ENCODE measurements at places on chromosomes 5 and 9.

DNA sequence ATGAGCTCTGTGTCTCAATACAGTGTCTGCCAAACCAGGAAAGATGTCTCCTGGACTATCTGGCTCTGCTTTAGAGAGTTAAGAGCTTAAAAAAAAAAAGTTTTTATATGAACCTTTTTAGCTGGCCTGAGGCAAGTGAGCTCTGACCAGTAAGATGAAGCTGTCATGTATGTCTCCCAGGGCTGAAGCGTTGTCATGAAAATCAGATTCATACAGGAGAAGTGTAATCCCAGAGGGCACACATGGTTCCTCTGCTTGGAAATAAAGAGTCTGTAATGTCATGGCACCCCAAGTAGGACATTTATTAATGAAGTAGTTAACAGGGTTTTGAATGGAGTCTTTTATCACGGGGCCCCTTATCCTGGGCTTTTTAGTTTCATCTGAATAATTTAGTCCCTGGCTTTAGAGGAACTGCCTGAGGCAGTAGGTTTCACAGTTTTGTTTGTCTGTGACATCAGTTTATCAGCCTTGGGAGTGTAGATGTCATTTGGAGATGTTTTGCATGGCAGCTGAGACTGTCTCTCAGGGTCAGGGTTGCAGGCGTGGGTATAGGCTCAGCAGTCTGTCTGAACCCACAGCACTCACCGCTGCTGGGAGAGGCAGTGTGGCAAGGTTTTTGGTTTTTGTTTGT, 223.3 kb downstream of the DIRAS2 start:
- DNase-seq, result no peak

DNA sequence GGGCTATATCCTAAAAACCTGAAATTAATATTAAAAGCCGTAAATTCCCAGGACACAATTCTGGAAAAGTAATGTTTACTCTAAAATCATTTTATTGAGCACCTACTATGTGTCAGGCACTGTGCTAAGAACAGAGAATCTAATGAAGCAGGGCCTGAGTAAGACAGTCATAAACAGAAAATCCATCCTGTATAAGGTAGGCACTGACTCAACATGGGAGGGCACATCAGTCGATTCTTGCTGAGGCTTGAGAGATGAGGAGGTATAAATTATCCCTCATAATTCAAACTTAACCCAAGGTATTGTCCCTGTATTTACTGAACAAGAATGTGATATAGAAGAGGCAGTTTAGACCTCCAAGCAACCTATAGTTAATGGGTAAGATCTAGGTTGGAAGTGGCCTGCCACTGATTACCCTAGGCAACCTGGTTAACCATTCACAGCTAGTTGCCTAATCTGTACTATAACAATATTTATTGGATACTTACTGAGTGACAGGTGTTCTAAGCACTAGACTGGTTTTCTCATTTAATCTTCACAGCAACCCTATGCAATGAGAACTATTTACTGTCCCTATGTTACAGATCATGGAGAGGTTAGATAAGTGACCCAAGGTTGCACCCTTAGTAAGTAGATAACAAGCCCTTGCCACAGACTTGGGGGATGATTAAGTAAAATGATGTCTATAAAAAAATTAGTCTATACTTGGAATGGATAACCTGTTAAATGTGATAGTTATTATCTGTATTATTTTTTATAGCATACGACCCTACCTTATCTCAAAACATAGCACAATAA, 317.7 kb downstream of the PDE4D start:
- no peak for DNase-seq

- no peak for DNase-seq
Measured at GRCh38 chr9:73137914-73138313, 13.8 kb upstream of the ANXA1 start.

DNA sequence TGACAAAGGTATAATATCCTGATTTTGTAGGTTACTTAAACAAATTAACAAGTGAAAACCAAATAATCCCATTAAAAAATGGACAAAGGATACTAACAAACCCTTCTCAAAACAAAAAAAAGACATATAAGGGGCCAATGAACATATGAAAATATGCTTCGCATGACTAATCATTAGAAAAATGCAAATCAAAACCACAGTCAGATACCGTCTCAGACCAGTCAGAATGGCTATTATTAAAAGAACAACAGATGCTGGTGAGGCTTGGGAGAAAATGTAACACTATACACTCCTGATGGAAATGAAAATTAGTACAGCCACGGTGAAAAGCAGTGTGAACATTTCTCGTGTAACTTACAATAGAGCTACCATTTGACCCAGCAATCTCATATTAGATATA, 1542.2 kb upstream of the CDH9 start:
- no peak for DNase-seq

DNA sequence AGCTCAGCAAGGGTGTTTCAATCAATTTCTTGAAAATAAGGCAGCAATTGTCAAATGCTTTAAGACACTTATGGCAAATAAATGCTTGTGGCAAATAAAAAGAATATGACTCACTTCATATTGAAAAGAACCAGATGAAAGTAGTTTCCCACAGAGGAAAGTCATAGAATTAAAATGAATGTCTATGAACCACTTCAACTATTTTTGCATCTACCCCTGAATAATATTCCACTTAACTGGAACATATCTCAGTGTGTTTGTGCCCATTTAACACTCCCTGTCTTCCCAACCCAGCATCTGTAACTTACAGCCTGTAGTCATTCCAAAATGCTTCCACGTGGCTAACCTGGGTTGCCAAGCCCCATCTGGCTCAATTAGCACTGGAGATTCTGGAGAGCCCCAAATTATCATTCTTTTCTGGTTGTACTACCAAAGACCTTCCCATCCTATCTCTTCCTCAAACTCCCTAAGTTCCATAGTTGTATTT, 84.7 kb downstream of the FEM1C start:
- no peak for DNase-seq

GRCh38 chr5:171966270-171966669, 40.2 kb downstream of the FBXW11 start:
- DNase-seq, result no peak

GRCh38 chr5:154701181-154701580, 54.0 kb upstream of the LARP1 start:
- no peak for DNase-seq

GRCh38 chr5:150774145-150774544, 4.4 kb upstream of the SMIM3 start:
- DNase-seq, result no peak

- no peak for DNase-seq
Measured at GRCh38 chr9:37679649-37680402, 29.1 kb downstream of the FRMPD1 start.

DNA sequence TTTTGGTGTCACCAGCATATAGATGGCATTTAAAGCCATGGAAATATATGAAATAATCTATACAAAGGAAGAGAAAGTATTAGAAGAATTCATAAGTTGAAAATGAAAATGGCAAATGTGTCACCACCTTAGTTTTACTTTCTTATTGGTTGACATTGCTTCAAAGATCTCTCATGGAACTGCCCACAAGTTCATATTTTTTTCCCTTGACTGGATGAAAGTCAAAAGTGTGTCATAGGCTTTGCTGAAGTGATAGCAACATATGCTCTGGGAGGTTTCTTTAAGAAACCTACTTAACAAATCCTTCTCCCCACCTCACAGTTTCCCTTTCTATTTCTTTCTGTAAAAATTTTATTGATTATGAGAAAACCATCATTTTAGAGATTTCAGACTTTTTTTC, 127.2 kb downstream of the VPS13A start:
- DNase-seq, result no peak

GRCh38 chr9:87687207-87687606, 38.7 kb upstream of the CTSL start:
- no peak for DNase-seq

GRCh38 chr5:76546497-76547102, 76.6 kb downstream of the F2RL2 start:
- no peak for DNase-seq

DNA sequence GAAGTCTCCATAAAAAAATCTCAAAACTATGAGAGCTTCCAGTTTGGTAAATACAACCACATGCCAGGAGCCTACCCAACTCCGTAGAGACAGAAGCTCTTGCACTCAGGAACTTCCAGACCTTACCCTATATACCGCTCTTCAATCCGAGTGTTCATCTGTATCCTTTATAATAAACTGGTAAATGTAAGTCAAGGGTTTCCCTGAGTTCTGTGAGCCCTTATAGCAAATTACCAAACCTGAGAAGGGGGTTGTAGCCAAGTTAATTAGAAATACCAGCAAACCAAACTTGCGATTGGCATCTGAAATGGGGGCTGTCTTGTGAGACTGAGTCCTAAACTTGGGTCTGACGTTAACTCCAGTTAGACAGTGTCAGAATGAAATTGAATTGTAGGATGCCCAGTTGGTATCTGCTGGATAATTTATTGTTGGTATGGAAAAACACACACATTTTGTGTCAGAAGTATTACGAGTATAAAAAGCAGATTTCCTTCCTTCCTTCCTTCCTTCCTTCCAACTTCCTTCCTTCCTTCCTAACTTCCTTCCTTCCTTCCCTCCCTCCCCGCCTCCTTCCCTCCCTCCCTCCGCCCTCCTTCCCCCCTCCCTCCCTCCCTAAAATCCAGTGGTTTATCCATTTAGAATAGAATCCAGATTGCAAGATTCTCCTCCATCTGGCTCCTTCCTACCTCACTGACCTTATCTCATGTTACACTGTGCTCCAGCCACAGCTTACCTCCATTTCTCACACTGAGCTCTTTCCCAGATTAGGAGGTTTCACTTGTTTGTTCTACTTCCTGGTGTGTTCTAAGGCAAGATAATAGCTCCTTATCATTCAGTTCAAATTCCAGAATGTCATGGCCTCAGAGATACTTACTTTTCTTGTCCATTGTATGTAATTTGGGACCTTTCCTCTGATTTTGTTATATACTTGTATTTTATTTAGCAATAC, 196.7 kb downstream of the WDR70 start:
- no peak for DNase-seq

- no peak for DNase-seq
Measured at GRCh38 chr9:98080326-98080725, 23.8 kb downstream of the NANS start.

DNA sequence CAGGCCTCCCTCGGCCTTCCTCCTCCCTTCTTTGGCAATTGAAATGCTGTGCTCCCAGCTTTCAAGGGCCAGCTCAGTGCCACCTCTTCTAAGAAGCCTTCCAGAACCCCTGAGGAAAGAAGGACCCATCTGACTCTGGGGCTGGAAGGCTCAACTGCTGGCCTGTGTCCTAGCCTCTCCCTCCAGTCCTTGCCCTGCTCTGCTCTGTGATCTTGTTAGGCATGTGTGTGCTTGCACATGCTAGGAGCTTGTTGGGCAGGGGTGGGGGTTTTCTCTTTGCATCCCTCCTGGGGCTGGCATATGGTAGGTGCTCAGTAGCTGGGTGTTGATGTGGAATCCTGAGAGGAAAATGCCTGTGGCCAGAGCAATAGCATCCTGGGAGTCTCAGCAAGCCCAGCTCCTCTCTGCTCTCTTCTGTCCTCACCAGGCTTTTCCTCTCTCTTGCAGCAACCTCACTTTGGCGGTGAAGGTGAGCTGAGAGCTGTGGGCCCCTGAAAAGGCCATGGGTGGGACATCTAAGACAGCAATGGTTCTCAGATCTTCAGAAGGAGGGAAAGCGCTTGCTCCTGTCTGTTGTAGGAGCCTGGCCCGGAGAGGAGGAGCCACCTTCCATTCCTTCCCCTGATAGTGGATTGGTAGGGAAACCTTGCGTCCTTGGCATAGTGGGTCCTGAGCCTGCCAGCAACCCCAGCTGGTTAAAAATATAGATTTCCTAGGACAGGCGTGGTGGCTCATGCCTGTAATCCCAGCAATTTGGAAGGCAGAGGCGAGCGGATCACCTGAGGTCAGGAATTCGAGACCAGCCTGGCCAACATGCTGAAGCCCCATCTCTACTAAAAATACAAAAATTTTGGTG, 9.9 kb downstream of the DOLK start:
- no peak for DNase-seq
